ENCODE measurements at places on chromosomes 5 and 9. TPM values are rescaled to one million over a fixed set of nuclear protein-coding genes. Genes with fewer than 3 reads are reported as not detected.
A peak's percentile ranks its signal among the peaks of the same experiment; 100 is the strongest.

The TLE1 gene
- total RNA-seq = 29.3 TPM

GRCh38 chr5:167880420-167880819 lies 411.0 kb upstream of the WWC1 start:
- no peak overlapping the region for H3K4me3 ChIP-seq
- no peaks in the 10 kb centered on the region for H3K27me3 ChIP-seq
- no peaks in the 10 kb centered on the region for H3K36me3 ChIP-seq
- H3K27ac ChIP-seq = no peak overlapping the region
- DNase-seq = no peak

- DNase-seq = no peak
- no peaks in the 10 kb centered on the region for H3K4me1 ChIP-seq
- H3K4me3 ChIP-seq = no peak overlapping the region
- H3K36me3 ChIP-seq = peaks cover 17% of the 10 kb centered on the region
- no peak overlapping the region for H3K27ac ChIP-seq
Observed at GRCh38 chr9:131484051-131484445, 18.7 kb upstream of the POMT1 start.

The TICAM2 gene
- total RNA-seq = 2.0 TPM

The MARCOL gene
- not detected for total RNA-seq

- H3K27me3 ChIP-seq = no peaks in the 10 kb centered on the region
- no peaks in the 10 kb centered on the region for H3K36me3 ChIP-seq
- DNase-seq = no peak
- no peak overlapping the region for H3K27ac ChIP-seq
Observed at GRCh38 chr5:129174480-129174879, 79.9 kb downstream of the ISOC1 start.

The SPAAR gene
- 0.74 TPM for total RNA-seq

The C5orf34 gene
- 0.22 TPM for total RNA-seq

GRCh38 chr9:23754551-23754950 lies 71.5 kb downstream of the ELAVL2 start:
- H3K36me3 ChIP-seq = no peaks in the 10 kb centered on the region
- no peak overlapping the region for H3K4me3 ChIP-seq
- no peak overlapping the region for H3K27ac ChIP-seq
- no peaks in the 10 kb centered on the region for H3K27me3 ChIP-seq

The TRIM7 gene
- 4.6 TPM for total RNA-seq

DNA sequence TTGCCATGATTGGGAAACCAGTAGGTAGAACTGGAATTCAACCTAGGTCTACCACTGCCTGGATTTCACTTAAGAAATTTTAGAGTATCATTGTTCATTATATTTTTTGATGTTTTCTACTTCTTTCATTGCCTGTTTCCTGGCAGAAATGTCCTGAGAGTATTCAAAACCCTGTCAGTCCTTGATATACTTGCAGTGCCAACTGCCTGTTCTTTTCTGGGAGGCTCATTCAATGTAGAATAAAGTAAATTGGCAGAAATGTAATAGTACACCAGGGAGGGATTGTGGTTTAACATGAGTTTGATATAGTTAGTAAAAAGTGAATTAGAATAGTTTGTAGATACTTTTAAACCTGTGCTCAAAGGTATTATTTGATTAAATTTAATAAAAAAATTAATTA lies 286.3 kb downstream of the FBXL7 start:
- no peaks in the 10 kb centered on the region for H3K27me3 ChIP-seq
- no peak overlapping the region for H3K4me3 ChIP-seq
- no peaks in the 10 kb centered on the region for H3K4me1 ChIP-seq
- no peak overlapping the region for H3K27ac ChIP-seq
- no peak for DNase-seq

- no peak overlapping the region for H3K4me3 ChIP-seq
- H3K36me3 ChIP-seq = no peaks in the 10 kb centered on the region
- H3K4me1 ChIP-seq = no peaks in the 10 kb centered on the region
- H3K27ac ChIP-seq = no peak overlapping the region
- H3K27me3 ChIP-seq = no peaks in the 10 kb centered on the region
Observed at GRCh38 chr9:22170990-22171670, 162.0 kb upstream of the CDKN2B start.

DNA sequence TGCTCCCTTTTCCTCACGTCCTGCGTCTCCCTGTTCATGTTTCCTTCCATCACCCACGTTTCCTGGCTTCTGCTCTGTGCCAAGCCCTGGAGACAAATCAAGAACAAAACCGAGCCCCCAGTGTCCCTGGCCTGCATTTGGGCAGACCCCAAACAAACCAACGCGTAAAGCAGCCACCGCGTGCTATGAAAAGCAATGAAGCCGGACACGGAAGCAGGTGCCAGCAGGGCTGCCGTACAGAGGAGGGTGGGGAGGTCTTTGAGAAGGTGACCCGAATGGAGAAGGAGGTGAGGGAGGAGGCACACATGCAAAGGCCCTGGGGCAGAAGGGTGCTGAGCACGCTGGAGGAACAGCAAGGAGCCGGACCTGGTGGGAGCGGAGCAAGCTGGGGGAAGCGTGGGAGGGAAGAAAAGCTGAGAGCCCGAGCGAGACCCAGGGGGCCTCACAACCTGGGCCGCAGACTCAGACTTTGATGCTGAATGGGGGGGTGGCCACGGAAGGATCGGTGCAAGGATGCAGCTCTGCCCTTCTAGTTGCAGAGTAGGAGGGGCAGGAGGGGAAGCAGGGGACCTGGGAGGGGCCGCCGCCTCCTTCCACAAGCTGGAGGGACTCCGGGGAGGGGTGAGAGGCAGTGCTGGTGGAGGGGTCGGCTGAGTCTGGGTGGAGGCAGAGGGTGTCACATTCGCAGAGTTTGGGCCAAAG lies 1.4 kb upstream of the QSOX2 start:
- H3K27ac ChIP-seq = no peak overlapping the region
- no peaks in the 10 kb centered on the region for H3K36me3 ChIP-seq
- H3K4me3 ChIP-seq = no peak overlapping the region
- no peak for DNase-seq
- peaks cover 53% of the 10 kb centered on the region for H3K4me1 ChIP-seq

The CNTNAP3B gene
- total RNA-seq = 1.9 TPM

- no peak overlapping the region for H3K27ac ChIP-seq
- no peaks in the 10 kb centered on the region for H3K27me3 ChIP-seq
- no peaks in the 10 kb centered on the region for H3K36me3 ChIP-seq
- no peak for DNase-seq
- no peaks in the 10 kb centered on the region for H3K4me1 ChIP-seq
Observed at GRCh38 chr5:16595881-16596580, 20.8 kb downstream of the RETREG1 start.

DNA sequence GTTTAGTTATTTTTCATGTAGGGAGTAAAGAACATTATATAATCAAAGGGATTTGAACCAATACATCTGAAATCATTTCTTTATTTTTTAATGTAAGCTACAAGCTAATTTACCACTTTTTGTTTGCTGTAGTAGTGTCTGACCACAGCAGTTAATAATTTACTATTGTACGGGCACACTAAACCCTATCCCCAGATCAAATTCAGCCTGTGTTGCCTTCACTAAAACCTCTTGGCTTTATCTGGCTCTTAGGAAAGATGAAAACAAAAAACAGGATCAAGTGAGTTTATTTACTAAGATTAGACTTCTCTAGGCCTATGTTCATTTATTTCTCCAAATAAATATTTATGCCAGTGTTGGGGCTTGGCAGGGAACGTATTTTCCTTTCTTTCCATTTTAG lies 384.1 kb downstream of the EBF1 start:
- H3K4me3 ChIP-seq = no peak overlapping the region
- H3K4me1 ChIP-seq = no peaks in the 10 kb centered on the region
- H3K27me3 ChIP-seq = no peaks in the 10 kb centered on the region

The CBY3 gene
- not detected for total RNA-seq

DNA sequence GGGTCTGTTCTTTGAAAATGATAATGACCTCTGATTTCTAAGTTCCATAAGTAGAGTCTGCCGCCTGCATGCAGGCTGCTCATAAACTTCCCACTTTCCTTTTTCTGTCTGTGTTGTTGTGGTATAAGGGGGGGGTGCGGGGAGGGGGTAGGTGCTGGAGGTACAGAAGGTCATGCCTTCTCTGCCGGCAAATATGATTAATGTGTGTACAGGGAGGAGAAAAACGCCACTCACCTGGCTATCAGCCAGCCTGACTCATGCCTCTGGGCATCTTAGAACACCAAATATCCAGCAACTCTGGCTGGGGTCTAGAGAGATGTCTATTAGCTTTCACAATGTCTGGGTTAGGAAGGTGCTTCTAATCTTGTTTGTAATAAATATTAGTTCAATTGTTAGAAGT lies 128.3 kb downstream of the EFNA5 start:
- no peaks in the 10 kb centered on the region for H3K36me3 ChIP-seq
- no peak overlapping the region for H3K4me3 ChIP-seq
- H3K27ac ChIP-seq = peak overlapping the region; percentile 71
- DNase-seq = peak; percentile 81
- peaks cover 31% of the 10 kb centered on the region for H3K4me1 ChIP-seq

The SLCO4C1 gene
- total RNA-seq = 0.24 TPM

- H3K36me3 ChIP-seq = no peaks in the 10 kb centered on the region
- H3K27ac ChIP-seq = no peak overlapping the region
- H3K4me1 ChIP-seq = no peaks in the 10 kb centered on the region
- DNase-seq = no peak
- H3K27me3 ChIP-seq = no peaks in the 10 kb centered on the region
Observed at GRCh38 chr5:121497176-121497575, 354.5 kb upstream of the FTMT start.

The THBS4 gene
- total RNA-seq = 3.7 TPM

- no peaks in the 10 kb centered on the region for H3K4me1 ChIP-seq
- DNase-seq = no peak
- no peaks in the 10 kb centered on the region for H3K27me3 ChIP-seq
Observed at GRCh38 chr5:168460606-168461005, 25.7 kb upstream of the RARS1 start.

The STPG3 gene
- not detected for total RNA-seq

DNA sequence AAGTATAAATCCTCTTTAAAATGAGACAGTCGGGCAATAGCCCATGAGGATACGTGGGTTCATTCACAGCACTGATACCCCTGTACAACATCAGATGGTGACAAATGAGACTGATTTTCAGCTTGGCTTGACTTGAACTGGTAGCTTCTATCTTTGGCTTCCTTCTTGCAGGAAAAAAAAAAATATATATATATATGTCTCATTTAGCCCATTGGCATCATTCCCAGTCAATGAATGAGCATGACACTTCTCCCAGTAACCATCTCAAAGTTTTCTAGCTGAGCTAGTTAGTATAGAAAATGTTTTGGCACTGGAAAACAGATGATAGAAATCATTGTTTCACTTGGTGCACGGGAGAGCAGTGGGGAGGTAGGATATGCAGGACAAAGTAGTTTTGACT lies 222.5 kb upstream of the TAS2R1 start:
- no peaks in the 10 kb centered on the region for H3K4me1 ChIP-seq
- DNase-seq = no peak
- no peak overlapping the region for H3K27ac ChIP-seq
- H3K4me3 ChIP-seq = no peak overlapping the region
- no peaks in the 10 kb centered on the region for H3K36me3 ChIP-seq
- H3K27me3 ChIP-seq = no peaks in the 10 kb centered on the region

The NUTM2F gene
- total RNA-seq = not detected

DNA sequence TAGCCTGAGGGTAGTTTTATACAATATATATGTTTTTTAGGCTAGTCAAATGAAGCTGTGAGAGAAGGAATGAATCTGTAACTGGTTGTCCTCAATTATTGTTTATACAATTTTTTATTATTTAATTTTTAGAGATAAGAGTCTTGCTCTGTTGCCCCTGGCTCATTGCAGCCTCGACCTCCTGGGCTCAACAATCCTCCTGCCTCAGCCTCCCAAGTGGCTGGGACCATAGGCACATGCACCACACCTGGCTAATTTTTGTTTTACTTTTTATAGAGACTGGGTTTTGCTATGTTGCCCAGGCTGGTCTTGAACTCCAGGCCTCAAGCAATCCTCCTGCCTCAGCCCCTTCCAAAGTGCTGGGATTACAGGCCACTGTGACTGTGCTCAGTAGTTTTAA lies 2.7 kb downstream of the MRPL41 start:
- H3K4me1 ChIP-seq = peaks cover 3% of the 10 kb centered on the region
- H3K4me3 ChIP-seq = no peak overlapping the region
- H3K27me3 ChIP-seq = no peaks in the 10 kb centered on the region

DNA sequence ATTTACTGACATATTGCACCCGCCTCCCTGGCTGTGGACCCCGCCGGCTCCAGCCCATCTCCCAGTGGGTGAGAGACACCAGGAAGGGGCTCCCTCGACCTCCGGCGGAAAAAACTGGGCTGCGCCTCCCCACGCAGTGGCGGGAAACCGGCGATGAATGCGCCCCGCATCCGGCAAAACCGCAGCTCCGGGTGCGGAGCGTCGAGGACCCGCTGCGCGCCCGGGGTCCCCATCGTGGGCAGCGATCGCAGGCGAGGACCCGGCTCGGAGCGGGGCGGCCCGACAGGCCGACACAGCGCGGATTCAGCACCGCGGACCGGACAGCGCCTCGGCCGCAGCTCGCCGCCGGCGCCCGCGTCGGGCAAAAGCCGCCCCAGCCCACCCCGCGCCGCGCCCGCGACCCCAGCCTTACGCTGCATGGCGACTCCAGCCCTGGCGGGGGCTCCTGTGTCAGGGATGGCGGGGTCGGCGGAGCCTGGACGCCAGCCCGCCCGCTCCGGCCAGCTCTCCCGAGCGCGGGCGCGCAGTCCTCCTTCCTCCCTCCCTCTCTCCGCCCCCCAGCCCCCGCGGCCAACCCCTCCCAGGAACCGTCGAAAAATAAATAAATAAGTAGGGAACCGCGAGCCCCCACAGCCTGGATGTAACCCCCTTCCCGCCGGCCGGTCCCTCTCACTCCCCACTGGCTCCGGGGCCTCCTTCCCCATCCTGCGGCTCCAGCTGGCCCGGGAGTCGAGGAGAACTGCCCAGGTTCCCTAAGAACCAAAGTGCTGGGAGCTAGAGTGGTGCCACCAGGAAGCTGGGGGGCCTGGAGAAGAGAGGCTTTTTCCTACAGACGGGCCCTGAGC lies 3.1 kb downstream of the LHX3 start:
- H3K4me1 ChIP-seq = no peaks in the 10 kb centered on the region
- H3K27ac ChIP-seq = no peak overlapping the region
- peaks cover 32% of the 10 kb centered on the region for H3K27me3 ChIP-seq
- no peak overlapping the region for H3K4me3 ChIP-seq

- H3K27me3 ChIP-seq = no peaks in the 10 kb centered on the region
- no peak overlapping the region for H3K4me3 ChIP-seq
- H3K27ac ChIP-seq = no peak overlapping the region
- H3K36me3 ChIP-seq = no peaks in the 10 kb centered on the region
- DNase-seq = no peak
Observed at GRCh38 chr9:90925581-90926257, 124.1 kb downstream of the SYK start.

- no peaks in the 10 kb centered on the region for H3K27me3 ChIP-seq
- no peaks in the 10 kb centered on the region for H3K4me1 ChIP-seq
- DNase-seq = no peak
- no peak overlapping the region for H3K27ac ChIP-seq
Observed at GRCh38 chr5:73170522-73170921, 2.5 kb upstream of the TMEM174 start.

DNA sequence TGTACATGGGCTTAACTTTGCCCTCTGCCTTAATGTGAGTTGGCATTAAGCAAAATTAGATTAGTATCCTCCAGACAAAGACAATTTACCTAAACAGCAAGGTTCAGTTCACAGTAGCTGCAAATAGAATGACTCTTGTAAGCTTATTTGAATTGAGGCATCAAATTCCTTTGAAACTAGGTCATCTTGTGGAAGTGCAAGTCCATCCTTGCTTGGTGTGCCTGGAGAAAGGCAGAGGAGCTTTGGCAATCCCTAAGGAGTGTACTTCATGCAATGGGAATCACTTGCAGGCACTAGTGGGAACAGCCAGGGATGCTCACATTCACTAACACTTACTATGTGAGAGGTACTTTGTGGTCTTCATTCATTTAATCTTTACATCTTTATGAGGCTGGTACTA lies 118.3 kb downstream of the DRD1 start:
- H3K4me1 ChIP-seq = no peaks in the 10 kb centered on the region
- DNase-seq = no peak
- H3K4me3 ChIP-seq = no peak overlapping the region

The SOHLH1 gene
- total RNA-seq = not detected
